SJSA1 (cell line): ENCODE measurements at places on chromosomes 16 and 17. TPM values are rescaled to one million over a fixed set of nuclear protein-coding genes. Genes with fewer than 3 reads are reported as not detected.

EPX gene
- not detected in 2 replicates for total RNA-seq

CIAPIN1 gene
- 77.5 and 78.7 TPM in 2 replicates for total RNA-seq

GRCh38 chr17:33511670-33512069, 218.6 kb upstream of the ASIC2 start:
- DNase-seq: no peak

GRCh38 chr16:52896478-52897164, 156.1 kb downstream of the CHD9NB start:
- DNase-seq: no peak

CMTM2 gene
- total RNA-seq: 1.6 TPM in 1 of 2 replicates, not detected in the other

- DNase-seq: no peak
These were observed 67.4 kb downstream of the SNX11 start for GRCh38 chr17:48174833-48175523.

GRCh38 chr16:85303354-85303883, 191.1 kb upstream of the CIBAR2 start:
- DNase-seq: peak; percentile 67

SLC12A4 gene
- total RNA-seq: 62.9 and 87.8 TPM in 2 replicates

GRCh38 chr16:54163197-54163843, 123.3 kb downstream of the IRX3 start:
- no peak for DNase-seq

DNA sequence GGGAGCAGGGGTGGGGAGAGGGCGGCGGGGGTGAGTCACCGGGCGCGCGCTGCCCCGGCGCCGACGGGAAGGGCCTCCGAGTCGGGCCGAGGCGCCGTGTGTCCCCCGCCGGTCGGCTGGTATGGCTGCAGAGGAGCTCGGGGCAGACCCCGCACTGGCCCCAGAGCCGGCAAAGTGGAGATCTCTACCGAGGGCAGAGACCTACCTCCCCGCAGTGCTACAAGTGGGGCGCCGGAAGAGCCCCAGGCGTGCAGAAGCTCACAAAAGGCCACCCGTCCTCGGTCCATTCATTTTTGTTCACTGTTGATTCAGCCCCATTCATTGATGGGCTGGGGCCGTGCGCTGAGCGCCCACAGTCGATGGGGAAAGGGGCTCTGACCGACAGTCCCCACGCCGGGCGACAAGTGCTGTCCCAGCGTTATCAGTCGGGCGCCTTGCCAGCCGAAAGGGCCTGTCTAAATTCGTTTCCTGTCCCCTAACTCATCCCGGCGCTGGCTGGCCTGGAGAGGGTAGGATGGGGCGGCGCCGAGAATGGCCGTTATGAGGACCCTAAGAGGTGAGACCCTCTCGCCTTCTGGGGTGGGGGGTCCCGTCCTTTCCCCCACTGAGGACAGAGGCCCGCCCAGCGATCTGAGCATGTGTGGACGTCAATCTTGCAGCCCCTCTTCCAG, 709 bp upstream of the ENO3 start:
- peak; percentile 70 for DNase-seq

DNA sequence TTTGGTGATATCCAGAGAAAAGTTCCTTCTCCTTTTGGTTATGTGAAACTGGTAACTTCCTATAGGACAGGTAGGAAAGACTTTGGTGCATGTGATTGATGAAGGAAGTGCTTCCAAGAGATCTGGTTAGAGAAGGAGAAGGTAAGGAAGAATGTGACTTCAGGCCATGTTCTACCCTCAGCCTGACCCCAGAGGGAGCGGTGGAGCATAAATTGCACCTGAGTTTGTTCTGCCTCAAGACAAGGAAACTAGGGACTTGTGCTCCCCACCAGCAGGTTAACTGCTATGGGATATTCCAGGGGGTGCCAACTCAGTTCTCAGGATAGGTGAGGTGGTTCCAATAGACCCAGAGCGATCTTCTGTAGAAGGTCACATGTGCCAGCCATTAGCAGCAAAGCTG, 299.3 kb upstream of the XYLT1 start:
- no peak for DNase-seq

PDIA2 gene
- total RNA-seq: not detected in 2 replicates

- no peak for DNase-seq
These were observed 961 bp upstream of the MAP3K3 start for GRCh38 chr17:63621229-63621683.

OSGIN1 gene
- total RNA-seq: 1.7 and 6.4 TPM in 2 replicates

- DNase-seq: peak; percentile 41
These were observed 38.2 kb upstream of the PIRT start for GRCh38 chr17:10875984-10876555.

GP1BA gene
- total RNA-seq: not detected in 2 replicates

DNA sequence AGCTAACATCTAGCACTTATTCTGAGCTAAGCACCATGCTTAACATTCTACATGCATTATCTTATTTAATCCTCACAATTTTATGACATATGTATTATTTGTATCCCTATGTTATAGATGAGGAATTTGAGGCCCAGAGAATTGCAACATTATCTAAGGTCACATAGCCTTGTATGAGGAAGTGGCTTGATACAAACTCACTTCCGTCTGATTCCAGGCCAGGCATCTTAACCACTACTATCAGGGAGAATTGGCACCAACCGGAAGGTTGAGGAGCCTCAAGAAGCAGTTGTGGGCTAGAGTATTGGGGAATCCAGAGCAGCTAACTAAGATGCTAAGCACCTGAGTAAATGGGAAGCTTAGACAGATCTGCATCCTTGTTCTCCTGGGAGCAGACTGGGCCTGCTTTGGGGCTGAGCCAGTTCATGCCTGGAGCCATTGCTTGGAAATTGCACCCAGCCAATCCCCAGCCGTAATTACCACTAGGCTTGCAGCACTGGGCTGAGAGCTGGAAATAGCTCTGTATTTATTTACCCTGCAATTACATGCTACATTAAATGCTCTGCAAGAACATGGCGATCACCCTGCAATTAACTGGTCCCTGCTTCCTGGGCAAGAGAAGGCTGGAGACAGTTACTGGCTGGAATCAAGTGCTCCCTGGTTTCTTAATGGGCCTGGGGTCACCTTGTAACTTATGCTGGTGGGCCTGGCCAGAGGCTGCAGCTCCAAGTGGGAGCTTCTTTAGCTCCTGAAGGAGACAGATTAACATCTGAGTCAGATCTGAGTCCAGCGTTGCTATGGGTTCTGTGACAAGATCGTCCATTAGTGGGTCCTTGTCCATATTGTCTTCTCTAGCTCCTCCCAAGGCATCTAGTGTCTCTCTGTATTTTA, 273.1 kb upstream of the CCL2 start:
- DNase-seq: no peak

DNA sequence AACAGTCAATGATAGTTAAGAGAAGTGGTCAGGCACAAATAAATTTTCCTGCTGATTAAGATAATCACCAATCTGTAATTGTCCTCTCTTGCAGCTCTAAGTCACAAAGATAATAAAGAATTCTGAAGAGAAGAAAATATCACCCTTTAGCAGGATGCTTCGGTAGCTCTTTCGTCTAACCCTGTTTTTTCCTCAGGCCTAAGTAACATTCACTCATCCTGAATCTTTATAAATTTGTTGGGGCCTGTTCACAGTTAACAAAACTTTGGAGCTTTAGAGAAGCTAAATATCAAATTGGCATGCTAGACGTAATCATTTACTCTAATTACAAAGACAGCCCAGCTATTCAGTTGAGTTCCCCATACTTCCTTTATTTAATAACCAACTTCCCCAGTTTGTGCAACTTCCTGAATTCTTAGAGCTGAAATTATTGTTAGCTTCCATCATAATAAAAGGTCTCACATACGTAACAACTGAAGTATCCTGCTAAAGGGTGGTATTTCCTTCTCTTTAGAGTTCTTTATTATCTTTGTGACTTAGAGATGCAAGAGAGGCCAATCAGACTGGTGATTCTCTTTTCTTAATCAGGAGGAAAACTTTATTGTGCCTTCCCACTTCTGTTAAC, 118.6 kb downstream of the TANGO6 start:
- DNase-seq: no peak

DOC2A gene
- not detected in 2 replicates for total RNA-seq

DNA sequence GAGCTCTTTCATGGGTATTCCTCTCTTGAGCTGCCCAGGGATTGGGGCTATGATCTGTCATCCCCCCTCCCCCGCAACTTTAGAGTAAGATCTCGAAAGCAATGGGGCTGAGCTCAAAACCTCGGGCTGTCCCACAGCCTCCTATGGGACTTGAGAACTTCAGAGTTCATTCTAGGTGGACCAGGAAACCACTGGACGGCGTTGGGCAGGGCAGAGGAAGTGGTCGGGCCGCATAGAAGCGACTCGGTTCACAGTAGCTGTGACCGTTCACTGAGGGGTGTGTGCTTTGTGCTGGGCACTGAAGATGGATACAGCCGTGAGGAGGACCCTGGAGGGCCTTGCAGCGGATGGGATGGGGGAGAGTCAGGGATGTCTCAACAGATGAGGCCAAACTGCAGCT, 292.0 kb downstream of the CPPED1 start:
- no peak for DNase-seq

GRCh38 chr17:55200904-55201303, 63.9 kb upstream of the HLF start:
- no peak for DNase-seq

IRX5 gene
- total RNA-seq: 6.7 and 7.8 TPM in 2 replicates

DNA sequence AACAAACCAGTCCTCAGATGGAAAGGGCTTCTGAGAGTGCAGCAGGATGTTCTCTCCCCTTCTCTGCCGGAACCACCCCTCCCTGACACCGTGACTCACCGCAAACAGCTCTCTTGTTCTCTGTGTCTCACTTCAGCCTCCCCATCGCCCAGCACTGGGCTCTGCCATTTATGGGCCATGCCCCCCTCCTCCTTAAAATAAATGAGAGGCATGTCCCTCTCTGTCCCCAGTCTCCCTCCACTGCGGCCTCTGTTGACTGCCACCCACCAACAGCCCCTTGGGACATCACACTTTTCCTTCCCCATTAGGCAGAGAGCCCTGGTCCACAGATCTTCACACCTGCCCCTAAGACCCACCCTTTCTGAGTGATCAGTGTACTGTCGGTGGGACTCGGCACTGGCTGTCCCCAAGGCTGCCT, 6.3 kb downstream of the CCDC102A start:
- peak; percentile 43 for DNase-seq

RND2 gene
- total RNA-seq: 0.03 TPM in 1 of 2 replicates, not detected in the other

EPOP gene
- total RNA-seq: 0.09 and 0.29 TPM in 2 replicates

- DNase-seq: no peak
These were observed 110.6 kb upstream of the PLCG2 start for GRCh38 chr16:81668243-81669097.

ARL5C gene
- not detected in 2 replicates for total RNA-seq

SNAI3 gene
- 0.05 TPM in 1 of 2 replicates, not detected in the other for total RNA-seq

GRCh38 chr16:51734220-51734619, 583.1 kb upstream of the SALL1 start:
- DNase-seq: no peak

DNA sequence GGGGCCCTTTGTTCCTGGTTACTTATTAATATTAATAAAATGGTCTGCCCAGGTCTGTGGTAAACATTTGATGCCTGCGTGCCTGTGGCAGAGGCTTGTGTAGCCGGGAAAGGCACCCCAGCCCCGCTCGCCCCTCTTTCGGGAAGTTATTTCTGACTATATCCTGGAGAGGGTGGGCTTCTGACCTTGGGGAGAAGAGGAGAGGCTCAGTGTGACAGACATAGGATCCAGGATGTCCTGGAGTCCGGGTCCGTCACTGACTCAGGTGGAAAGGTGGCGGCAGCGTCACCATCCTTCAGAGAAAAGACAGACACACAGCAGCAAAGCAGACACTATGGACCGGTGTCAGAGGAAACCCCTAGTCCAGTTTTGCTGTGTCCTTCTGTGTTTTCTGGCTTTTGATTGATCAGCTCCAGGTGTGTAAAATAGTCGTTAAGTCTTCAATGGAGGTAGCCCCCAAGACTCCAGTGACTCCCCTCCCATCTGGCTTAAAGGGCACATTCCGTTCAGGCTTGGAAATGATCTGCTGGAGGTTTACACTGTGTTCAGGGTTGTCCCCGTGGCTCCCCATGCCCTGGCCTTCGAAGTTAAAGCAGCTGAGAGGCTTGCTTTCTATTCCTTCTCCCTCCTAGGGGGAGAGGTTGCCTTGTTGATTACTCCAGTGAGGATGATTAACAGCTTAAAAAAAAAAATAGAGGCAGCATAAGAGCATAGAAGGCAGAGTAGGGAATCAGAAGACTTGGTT, 81.6 kb downstream of the CCDC182 start:
- DNase-seq: no peak

CXCL16 gene
- not detected in 2 replicates for total RNA-seq

GRCh38 chr17:39231591-39232551, 6.1 kb upstream of the STAC2 start:
- DNase-seq: no peak

DNA sequence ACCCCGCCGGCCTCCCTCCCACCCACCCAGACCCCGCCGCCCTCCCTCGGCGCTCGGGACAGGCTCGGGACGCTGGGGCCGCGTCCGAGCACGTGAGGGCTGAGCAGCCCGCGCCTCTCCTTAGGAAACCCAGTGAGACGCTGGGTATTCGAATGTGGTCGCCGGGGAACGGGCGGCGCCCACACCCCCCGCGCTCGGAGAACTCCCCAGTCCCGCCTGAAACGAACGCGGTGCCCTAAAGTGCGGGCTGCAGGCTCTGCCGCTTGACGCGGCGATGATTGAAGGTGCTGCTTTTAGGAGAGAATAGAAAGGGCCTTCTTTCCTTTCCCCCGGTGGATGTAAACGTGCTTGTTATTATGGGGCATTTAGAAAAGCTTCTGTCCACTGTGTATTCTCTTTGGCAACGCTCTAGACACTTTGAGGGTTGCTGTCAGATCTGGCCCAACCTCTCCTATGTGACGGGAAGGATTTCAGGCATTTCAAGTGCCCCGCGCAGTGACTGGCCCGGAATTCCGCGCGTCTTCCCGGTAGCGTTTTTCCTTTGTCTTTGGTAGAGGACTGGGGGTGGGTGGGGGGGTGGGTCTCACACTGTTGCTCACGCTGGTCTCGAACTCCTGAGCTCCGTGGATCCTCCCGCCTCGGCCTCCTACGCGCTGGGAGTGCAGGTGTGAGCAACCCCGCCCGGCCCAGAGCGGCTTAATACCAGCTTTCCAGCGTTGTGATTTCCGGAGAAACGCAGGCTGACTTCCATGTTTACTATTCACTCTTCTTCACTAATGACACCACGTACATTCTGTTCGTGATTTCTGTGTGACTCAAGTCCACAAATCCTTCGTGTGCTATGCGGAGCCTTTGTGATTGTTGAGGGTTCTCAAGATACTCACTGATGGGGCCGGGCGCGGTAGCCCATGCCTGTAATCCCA, 21.8 kb upstream of the FOXK2 start:
- DNase-seq: peak; percentile 74

TMEM132E gene
- total RNA-seq: 0.03 TPM in 1 of 2 replicates, not detected in the other

FGF11 gene
- total RNA-seq: not detected in 2 replicates

CCL4L2 gene
- total RNA-seq: not detected in 2 replicates

GRCh38 chr16:56625140-56625942, at the start of gene MT1E:
TSS of gene MT1E (plus strand) at chr16:56625781. CDS start at chr16:56625852, 71 bp downstream.
- peak; percentile 41 for DNase-seq
